CD8-positive, alpha-beta memory T cell (primary cell): ENCODE measurements at places on chromosomes 3 and 15. TPM values are rescaled to one million over a fixed set of nuclear protein-coding genes. Genes with fewer than 3 reads are reported as not detected.

DNA sequence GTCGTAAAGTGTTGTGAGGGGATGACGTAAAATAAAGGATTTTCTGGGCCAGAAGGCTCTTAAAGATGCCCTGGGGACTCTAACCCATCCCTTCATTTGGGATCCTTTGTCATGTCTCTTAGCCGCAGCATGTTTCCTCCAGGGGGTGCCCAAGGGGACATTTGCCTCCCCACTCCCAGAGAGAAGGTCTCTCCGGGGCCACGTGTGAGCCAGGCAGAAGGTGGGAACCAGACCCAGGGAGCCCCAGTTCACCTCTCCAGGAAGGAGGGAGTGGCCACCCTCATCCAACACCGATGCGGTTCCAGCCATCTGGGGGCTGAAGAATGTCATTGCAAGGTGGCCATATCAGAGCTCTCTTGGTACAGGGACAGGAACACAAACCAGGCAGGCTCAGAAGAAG, 25.2 kb downstream of the ST8SIA2 start:
- DNase-seq: no peak
- no peaks in the 10 kb centered on the region for H3K4me1 ChIP-seq
- H3K27ac ChIP-seq: no peak overlapping the region
- H3K36me3 ChIP-seq: no peaks in the 10 kb centered on the region
- no peak overlapping the region for H3K4me3 ChIP-seq

DNA sequence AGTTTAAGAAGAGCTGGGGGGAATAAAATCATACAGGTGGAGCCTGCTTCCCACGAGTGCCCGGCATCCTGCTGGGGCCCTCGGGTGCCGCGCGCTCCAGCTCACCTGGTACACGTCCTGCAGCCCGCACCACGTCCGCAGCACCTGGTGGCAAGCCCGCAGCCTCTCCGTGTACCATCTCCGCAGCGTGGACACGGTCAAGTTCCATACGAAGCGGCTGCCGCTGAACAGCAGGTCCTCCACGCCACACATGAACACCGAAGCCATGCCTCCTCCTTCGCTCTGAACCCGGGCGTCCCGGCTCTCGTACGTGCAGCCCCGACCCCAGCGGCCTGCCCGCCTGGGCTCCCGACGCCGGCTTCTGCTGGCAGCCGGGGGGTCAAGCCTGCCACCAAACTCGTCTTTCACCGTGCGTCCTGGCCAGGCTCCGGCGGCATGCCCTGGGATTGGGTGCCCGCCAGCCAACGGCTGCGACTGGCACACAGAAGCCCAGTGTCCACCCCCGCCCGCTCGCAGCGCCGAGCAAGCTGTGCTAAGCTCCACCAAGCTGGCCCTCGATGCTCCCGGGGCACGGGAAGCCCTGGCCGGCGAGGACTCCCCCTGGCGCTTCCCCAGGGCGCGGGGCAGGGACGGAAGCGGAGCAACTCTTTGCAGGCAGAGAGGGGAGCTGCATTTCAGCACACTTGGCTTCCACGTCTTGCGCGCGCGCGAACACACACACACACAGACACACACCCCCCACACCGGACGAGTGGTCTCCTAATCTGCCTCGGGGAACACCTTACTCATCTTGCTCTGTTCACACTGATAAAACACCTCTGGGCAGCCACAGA, at the start of gene FRMD4B:
Gene FRMD4B (minus strand): TSS at position 366 of the 833 bp plus-strand sequence. CDS start 99 bp downstream, at position 267.
- H3K27me3 ChIP-seq: peaks cover 18% of the 10 kb centered on the region
- no peaks in the 10 kb centered on the region for H3K36me3 ChIP-seq
- H3K4me3 ChIP-seq: peak within 1 kb of the TSS; percentile 12
- peaks cover 9% of the 10 kb centered on the region for H3K4me1 ChIP-seq
- no peak within 1 kb of the TSS for H3K27ac ChIP-seq

GRCh38 chr3:150096700-150097587, 126.2 kb upstream of the PFN2 start:
- H3K4me3 ChIP-seq: no peak overlapping the region
- no peak overlapping the region for H3K27ac ChIP-seq
- no peaks in the 10 kb centered on the region for H3K36me3 ChIP-seq
- no peaks in the 10 kb centered on the region for H3K27me3 ChIP-seq
- no peaks in the 10 kb centered on the region for H3K4me1 ChIP-seq

GRCh38 chr3:150327678-150328653, 80.1 kb upstream of the TSC22D2 start:
- no peaks in the 10 kb centered on the region for H3K36me3 ChIP-seq
- no peak overlapping the region for H3K4me3 ChIP-seq
- DNase-seq: no peak
- H3K4me1 ChIP-seq: no peaks in the 10 kb centered on the region

GRCh38 chr3:94614192-94614591, 551.3 kb downstream of the NSUN3 start:
- no peak overlapping the region for H3K4me3 ChIP-seq
- H3K27ac ChIP-seq: no peak overlapping the region
- no peaks in the 10 kb centered on the region for H3K4me1 ChIP-seq
- no peaks in the 10 kb centered on the region for H3K27me3 ChIP-seq
- H3K36me3 ChIP-seq: no peaks in the 10 kb centered on the region

LRRC15 gene
- not detected for total RNA-seq

MORC1 gene
- not detected for total RNA-seq

GOLGA8J gene
- total RNA-seq: not detected
